ENCODE measurements at places on chromosomes 2 and 18.

DNA sequence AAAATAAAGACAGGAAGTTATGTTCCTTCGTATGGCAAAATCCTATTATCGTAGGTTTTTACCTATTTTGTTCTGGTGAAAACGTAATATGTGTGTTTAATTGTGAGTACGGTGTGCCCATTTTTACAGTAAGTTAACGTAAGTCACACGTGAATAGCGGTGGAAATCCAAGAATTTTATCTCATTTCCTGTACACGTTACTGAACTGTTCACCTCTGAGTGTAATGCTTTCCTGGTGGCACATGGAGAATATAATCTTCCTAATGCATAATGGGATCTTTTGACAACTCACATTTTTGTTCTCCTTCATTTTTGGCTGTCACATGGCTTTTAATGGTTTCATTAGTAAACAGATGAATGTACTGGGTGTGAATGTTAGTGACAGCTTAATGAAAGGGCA is 28.2 kb downstream of the BCL2L11 start:
- no peak for DNase-seq

- no peak for DNase-seq
These were observed 105.4 kb downstream of the INHBB start for GRCh38 chr2:120451334-120451733.

- DNase-seq: no peak
These were observed 18.7 kb downstream of the SP140 start for GRCh38 chr2:230244211-230244610.

DNA sequence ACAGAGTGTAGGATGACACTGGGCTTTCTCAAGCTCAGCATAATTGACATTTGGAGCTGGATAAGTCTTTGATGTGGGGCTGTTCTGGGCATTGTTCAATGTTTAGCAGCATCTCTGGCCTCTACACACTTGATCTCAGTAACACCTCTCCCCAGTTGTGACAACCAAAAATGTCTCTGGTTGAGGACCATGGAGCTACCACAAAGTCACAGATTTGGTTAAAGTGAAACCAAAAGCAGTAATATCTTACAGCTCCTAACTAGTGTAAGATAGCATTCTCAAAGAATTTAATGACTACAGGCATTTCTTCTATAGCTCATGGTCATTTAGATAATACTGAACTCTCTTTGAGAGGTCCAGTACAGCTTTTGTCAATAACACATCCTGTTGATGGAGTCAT is 23.4 kb upstream of the PAX3 start:
- DNase-seq: no peak

GRCh38 chr2:13542642-13543041 is 825.9 kb downstream of the TRIB2 start:
- DNase-seq: no peak

DNA sequence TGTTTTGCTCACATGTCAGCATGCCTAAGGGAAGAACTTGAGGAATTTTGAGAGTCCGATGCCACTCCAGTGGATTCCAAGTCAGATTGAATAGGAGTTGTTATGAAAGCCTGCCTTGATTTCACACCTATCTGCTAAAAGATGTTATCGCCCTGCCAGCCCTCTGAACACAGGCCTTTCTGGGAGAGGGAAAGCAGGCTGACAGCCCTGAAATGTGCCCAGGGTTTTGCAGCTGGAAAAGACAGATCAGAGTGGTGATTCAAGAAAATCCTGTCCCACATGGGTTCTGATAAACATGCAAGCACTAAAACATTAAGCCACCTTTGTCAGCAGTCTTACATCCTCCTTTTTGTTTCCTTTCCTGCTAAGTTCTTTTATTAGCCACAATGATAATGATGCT is 1752.9 kb upstream of the CELF4 start:
- no peak for DNase-seq

DNA sequence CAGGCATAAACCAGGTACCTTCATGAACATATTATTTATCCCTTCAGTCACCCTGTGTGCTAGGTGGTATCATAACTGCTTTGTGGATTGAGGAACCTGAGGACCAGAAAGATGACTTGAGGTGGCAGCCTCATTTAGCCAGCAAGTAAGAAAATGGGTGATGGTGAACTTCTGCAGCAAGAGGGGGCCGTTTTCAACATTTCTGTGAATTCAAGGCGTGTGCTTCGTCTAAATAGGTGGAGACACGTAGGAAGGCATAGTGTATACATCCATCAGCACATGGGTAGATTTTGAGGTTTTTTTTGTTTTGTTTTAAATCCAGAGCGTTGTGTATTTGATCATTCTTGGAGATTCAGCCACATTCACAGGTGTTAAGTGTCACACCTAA is 118.7 kb downstream of the SPTBN1 start:
- DNase-seq: no peak

GRCh38 chr2:221715523-221716247 is 143.6 kb upstream of the EPHA4 start:
- DNase-seq: no peak

DNA sequence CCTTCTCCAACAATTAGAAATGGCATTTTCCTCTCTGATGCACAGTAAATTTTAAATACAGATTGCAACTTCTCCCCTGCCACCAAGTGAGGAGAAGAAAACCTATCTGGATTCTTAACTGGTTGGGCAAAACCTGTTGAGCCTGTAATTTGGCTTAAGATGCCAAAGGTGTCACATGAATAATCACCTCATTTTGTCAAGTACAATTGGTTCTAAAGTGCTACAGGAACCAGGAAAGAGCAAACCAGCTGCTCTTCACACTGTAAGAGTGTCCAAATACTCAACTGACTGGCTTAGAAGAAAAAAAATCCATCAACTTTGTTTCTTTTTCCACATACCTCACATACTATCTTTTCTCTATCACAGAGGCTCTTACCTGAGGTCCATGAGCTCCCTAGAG is 35.4 kb downstream of the NPC1 start:
- no peak for DNase-seq

GRCh38 chr2:143262389-143262788 is 133.2 kb downstream of the ARHGAP15 start:
- DNase-seq: no peak

DNA sequence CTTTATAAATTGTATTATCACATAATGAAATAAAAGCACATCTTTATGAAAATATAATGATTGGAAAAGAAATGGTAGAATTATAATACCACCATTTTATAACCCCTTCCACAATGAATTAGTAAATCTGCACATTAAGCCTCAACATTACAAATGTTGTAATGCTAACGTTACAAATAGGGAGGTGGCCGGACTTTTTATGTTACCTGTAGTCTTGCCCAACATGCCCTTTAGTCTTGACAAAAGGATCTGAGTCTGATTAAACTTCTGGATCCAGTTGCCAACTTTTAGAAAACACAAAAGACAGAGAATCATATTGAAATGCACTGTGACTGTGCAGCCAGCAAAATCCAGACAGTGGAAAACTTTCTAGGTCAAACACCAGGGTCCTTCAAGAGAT is 617.3 kb downstream of the KCNJ3 start:
- DNase-seq: no peak

DNA sequence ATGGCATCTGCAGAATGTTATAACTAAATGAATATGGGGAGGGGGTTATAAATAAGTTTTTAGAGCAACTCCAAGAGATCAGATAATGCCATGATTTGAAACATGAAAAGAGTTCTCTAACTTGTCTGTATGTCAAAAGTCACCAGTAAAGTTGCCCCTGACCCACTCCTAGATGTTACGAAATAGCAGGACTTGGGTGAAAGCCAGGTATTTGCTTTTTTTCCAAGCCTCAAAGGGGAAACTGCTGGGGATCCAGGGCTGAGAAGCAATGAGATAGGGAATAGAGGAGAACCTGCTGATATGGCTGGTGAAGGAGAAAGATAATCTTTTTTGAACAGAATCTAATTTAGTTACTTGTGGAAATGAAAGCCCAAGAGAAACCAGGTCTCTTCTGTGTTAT is 191.5 kb upstream of the CDH20 start:
- DNase-seq: no peak
